ENCODE measurements at places on chromosomes 12 and 14. TPM values are rescaled to one million over a fixed set of nuclear protein-coding genes. Genes with fewer than 3 reads are reported as not detected.

OR10AD1 gene
- polyA plus RNA-seq: not detected

STAT2 gene
- polyA plus RNA-seq: 23.9 TPM

SUOX gene
- polyA plus RNA-seq: 10.8 TPM

TAS2R20 gene
- polyA plus RNA-seq: 0.21 TPM

TOMM20L gene
- not detected for polyA plus RNA-seq

PIWIL1 gene
- polyA plus RNA-seq: not detected

JKAMP gene
- polyA plus RNA-seq: 89.4 TPM

CABP1 gene
- polyA plus RNA-seq: 0.15 TPM

OTX2 gene
- polyA plus RNA-seq: not detected

DLGAP5 gene
- polyA plus RNA-seq: 46.1 TPM

NXPH4 gene
- polyA plus RNA-seq: 3.5 TPM

GRCh38 chr12:43551971-43552559, at the start of gene ADAMTS20:
ADAMTS20 (minus strand) TSS chr12:43552203; CDS start chr12:43551921, 282 bp downstream.
- no peak for DNase-seq

- peak; percentile 35 for DNase-seq
These were observed 258.4 kb upstream of the SFSWAP start for GRCh38 chr12:131452444-131452860.

GRCh38 chr14:50303744-50304471, 8.1 kb downstream of the L2HGDH start:
- no peak for DNase-seq

- peak; percentile 21 for DNase-seq
These were observed 2.8 kb downstream of the EFS start for GRCh38 chr14:23362200-23362599.

DNA sequence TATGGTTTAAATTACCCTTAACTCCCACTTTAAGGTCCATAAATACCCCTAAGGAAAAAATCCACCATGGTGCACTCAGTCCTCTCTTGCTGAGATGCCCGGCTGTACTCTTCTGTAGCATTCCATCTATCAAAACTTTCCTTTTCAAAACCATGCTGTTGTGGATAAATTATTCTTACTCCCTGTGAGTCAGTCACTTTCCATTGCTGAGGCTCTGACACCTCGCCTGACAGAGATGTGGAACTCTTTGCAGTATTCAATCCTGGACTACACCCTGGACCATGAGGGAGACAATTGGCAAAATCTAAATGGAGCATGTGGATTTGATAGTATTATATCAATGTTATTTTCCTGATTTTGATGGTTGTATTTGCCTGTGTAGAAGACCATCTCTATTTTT, 49.1 kb downstream of the AVPR1A start:
- DNase-seq: no peak

DNA sequence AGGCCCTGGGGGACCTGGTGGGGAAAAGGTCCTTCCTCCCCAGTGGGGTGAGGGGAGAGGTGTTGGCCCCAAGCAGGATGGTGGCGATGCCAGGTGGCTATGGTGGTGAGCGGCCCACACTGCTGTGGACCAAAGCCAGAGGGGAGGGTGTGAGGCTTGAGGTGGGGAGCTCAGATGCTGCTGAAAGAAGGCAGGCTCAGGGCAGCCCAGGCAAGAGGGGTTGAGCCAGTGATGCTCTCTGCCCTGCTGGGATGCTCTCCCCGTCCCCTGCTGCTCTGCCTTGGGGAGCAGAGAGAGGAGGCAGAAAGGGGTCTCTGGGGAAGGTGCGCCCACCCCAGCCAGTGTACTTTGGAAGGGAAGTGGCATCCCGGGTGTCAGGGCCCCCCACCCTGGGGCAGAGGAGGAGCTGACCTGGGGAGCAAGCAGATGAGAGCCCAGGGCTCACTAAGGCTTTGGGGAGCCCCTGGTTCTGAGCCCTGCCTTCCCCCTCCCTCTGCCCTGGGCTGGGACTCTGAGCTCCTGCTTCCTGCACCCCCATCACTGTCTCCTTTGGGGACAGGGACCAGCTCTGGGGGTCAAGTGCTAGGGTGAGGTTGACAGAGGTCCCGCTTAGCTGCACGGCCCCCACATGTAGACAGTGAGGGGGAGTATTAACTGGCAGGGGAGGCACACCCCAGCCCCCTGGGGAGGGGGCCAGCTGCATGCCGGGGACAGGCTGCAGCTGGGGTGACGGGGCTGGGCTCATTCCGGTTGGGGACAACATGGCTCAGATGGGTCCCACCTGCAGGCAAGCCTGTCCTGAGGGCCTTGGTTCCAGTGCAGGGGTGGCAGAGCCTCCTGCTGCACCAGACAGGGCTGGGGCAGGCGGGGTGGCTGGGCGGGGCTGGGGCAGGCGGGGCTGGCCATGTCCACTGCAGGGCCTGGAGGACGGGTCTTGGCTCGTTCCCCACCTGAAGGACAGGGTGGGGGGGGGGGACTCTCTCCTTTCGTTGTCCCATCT, 124.4 kb downstream of the KIF26A start:
- no peak for DNase-seq

DNA sequence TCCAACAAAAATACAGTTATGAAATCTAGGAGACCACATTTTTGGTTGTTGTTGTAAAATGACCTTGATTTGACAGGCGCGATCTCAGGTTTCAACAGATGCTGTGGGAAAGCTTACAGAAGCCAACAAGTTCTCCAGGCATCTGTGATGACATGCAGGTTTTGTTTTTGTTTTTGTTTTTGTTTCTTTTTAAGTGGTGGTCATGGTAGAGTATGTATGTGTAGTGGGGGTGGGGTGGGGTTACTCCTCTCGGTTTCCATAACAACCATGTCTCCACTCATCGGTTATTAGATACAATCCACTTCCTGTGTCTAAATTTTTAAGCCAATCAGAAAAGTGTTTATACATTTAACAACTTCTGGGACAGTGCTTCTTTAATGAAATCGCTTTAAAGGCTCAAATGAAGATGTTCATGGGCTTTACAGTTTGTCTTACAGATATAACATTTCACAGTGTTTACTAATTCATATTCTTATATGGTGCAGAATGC, 199.9 kb upstream of the FOXN3 start:
- DNase-seq: no peak

- DNase-seq: no peak
These were observed 194.4 kb downstream of the EFCAB11 start for GRCh38 chr14:89760086-89760485.

DNA sequence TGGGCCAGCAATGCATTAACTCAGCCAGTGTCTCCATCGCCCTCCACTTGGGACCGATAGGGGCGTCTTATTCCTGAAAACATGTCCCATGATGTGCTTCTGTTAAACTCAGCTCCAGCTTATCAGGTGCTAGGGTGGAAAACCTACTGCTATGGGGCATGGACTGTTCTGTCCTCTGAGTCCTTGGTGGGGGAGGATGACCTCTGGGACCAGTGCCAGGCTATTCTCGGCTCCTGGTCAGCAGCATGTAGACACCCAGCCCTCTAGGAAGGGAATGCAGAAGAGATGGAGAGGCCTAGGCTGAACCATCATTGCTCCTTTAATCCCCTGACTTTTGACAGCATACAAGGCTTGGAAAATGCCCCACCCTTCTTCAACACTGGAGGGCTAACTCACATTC, 486.2 kb downstream of the MED13L start:
- no peak for DNase-seq

- no peak for DNase-seq
These were observed 3.5 kb downstream of the FMNL3 start for GRCh38 chr12:49703647-49704137.

DNA sequence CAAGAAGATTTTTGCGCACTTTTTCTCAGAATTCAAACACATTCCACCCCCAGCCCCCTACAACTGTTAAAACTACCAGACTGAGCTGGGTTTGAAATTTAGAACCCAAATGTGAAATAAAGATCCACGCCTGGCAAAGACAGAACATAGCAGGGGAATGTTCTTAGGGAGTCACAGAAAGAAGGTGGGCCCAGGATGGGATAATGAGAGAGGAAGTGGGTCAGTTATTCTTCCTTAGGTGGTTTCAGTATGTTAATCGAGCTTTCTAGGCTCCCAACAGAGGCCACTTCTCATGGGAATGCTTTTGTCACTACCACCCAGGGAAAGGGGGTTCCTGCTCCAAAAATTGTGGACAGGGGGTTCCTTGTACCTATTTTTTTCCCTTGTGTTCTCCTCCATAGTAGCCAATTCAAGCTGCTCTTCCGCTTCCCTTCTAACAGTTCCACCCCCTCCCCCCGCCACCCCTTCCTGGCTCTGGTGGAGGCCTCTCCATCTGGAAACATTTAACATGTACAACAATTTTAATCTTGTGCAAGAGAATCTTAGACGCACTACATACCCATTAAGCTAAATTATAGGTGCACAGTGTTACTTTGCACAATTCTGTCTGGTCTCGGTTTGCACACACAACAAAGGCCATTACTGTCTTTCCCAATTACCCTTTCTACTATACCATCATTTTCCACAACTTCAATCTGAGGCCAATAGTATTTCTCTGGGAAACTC, 218.1 kb downstream of the MON2 start:
- DNase-seq: no peak

GRCh38 chr12:2311020-2311778, 258.4 kb downstream of the CACNA1C start:
- DNase-seq: no peak

- no peak for DNase-seq
These were observed 6.0 kb downstream of the TMCC3 start for GRCh38 chr12:94644141-94644979.

DNA sequence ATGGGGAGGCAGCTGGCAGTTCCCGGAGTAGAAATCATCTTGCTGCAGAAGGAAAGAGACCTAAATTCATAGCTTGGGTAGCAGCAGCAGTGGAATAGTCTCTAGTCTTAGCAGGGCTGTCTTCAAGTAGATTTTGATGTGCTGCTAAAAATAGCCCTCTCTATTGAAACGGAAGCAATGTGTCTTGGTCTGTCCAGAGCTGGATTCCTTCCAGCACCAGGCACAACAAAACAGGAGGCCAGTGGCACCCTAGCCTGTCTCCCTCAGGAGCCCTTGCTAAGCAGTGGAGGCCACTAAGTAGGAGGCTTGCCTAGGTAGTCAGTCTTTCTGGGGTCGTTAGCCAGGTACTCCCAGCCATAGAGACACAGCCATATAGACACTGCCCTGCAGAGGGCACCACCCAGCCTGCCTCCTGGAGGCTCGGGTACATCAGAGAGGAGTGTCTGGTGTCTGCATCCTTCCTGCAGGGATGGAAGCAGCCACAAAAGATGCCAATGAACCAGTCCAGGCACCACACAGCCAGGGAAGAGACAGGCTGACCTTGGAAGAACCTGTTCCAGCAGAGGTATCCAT, 97.5 kb downstream of the CRACR2A start:
- DNase-seq: peak; percentile 19

- no peak for DNase-seq
These were observed 52.1 kb upstream of the AEBP2 start for GRCh38 chr12:19387161-19387560.

DNA sequence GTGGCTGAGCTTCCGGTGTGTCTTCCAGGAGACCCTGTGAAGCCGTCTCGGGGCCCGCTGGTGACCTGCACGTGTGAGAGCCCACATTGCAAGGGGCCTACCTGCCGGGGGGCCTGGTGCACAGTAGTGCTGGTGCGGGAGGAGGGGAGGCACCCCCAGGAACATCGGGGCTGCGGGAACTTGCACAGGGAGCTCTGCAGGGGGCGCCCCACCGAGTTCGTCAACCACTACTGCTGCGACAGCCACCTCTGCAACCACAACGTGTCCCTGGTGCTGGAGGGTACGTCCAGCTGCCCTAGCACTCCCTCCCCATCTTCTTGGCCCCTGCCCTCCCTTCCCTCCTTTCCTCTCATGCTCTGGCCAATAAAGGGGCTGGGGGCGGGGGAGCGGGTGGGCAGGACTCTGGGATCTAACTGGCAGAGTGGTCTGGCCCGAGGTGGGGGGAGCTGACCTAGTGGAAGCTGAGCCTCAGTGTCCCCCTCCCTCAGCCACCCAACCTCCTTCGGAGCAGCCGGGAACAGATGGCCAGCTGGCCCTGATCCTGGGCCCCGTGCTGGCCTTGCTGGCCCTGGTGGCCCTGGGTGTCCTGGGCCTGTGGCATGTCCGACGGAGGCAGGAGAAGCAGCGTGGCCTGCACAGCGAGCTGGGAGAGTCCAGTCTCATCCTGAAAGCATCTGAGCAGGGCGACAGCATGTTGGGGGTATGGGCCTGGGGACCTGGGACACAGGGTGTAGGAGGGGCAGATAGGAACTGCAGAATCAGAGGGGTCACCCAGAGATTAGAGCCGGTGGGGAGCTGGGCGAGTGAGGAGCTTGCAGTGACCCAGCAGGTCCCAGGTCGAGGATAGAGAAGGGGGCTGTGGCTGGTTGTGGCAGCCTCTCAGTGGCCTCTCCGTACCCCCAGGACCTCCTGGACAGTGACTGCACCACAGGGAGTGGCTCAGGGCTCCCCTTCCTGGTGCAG, 6.0 kb downstream of the ACVRL1 start:
- no peak for DNase-seq

DNA sequence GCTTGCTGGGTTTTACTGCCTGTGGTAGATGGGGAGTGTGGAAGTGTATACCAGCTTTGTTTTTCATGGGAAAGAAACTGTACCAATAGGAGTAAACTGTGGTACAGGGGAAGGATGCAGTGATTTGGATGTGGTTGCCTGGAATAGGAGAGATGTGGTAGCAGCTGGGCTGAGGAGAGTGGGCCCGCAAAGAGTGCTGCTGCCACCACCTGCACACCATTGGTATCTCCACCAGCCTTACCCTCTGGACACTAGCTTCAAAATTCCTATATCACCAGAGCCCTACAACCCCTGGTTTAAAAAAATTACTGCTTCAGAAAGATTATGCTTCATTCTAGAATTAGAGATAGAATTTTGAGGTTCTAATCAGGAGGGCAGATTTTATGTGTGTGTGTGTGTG, 53.6 kb downstream of the AKAP6 start:
- peak; percentile 40 for DNase-seq

DNA sequence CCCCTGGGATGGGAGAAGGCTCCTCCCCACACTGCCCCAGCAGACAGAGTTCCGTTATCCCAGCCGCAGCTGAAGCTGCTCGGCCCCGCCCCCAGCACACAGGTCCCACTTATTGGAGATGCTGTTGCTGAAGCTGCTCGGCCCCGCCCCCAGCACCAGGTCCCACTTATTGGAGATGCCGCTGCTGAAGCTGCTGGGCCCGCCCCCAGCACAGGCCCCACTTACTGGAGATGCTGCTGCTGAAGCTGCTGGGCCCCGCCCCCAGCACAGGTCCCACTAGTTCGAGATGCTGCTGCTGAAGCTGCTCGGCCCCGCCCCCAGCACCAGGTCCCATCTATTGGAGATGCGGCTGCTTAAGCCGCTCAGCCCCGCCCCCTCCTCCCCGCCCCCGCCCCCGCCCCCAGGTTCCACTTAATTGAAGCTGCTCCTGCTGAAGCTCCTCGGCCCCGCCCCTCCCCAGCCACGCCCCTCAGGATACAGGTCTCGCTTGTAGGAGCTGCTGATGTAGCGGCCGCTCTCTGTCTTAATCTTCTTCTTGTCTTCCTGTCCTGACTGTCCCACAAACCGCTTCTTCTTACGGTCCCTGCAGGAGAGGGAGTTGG, 12.0 kb downstream of the CFAP73 start:
- peak; percentile 48 for DNase-seq

- DNase-seq: no peak
These were observed 264.7 kb downstream of the RAD51B start for GRCh38 chr14:68084256-68084655.
